Activated CD4-positive, alpha-beta T cell treated with anti-CD3 and anti-CD28 coated beads for 48 hours (primary cell): ENCODE measurements at places on chromosomes 16 and 17.
A peak's percentile ranks its signal among the peaks of the same experiment; 100 is the strongest.

DNA sequence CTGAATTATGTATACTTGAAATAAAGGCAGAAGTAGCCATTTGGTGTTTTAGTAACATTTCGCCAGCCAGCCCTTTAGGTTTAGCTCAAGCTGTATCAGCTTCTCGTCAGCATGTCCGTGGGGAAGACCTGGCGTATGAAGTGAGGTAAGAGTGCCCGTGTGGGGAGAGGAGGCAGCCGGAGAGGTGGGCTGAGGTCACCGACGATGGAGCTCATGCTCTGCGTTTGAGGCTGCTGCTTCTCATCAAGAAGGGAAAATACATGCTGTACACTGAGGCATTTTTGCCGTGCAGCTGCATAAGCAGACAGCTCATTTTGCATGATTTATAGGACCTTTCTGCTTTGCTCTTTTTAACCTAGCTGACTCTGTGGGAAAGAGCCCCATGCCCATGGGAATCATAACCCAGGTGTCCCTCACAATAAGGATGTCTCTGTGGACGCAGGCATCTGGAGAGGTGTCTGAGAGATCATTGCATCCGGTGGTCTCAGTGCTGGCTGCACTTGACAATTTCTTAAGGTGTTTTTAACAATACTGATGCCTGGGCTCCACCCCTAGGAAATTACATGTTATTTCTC lies 179.1 kb downstream of the ABCC12 start:
- no peak for DNase-seq

DNA sequence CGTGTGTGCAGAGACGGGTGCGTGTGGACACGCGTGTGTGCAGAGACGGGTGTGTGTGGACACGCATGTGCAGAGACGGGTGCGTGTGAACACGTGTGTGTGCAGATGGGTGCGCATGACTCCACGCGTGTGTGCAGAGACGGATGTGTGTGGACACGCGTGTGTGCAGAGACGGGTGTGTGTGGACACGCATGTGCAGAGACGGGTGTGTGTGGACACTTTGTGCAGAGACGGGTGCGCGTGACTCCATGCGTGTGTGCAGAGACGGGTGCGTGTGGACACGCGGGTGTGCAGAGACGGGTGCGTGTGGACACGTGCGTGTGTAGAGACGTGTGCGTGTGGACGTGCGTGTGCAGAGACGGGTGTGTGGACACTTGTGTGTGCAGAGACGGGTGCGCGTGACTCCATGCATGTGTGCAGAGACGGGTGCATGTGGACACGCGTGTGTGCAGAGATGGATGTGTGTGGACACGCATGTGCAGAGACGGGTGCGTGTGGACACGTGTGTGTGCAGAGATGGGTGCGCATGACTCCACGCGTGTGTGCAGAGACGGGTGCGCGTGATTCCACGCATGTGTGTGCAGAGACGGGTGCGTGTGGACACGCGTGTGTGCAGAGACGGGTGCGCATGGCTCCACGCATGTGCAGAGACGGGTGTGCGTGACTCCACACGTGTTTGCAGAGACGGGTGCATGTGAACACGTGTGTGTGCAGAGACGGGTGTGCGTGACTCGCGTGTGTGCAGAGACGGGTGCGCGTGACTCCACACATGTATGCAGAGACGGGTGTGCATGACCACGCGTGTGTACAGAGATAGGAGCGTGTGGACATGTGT lies 1.6 kb upstream of the CD7 start:
- no peak for DNase-seq

DNA sequence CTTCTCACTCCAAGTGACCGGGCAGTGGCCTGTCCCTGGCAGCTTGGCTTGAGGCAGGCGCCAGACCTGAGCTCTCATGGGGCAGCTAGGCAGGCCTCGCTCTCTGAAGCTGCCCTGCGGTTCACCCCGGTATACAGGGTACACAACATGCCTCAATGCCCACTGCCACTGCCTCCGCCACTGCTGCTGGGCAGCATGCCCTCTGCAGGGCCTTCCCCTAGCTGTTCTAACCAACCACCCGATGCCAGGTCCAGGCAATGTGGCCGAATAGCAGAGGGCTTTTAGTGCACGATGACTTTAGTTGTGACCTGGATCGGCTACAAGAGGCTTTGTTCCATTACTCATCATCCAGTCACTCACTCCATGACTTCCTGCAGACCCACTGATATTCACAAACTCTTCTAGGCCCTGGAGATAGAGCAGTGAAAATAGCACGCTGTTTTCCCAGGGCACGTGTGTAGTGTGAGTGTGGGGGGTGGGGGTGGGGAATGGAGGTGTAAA lies 19.7 kb downstream of the CDC42EP4 start:
- DNase-seq: no peak

DNA sequence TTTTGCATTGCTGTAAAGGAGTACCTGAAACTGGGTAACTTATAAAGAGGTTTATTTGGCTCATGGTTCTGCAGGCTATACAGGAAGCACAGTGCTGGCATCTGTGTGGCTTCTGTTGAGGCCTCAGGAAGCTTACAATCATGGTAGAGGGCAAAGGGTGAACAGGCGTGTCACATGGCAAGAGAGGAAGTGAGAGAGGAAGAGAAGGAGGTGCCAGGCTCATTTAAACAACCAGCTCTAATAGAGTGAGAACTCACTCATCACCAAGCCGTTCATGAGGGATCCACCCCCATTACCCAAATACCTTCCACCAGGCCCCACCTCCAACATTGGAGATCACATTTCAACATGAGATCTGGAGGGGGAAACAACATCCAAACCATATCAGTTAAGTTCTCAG lies 16.4 kb upstream of the CLEC19A start:
- DNase-seq: no peak

- DNase-seq: no peak
Observed at GRCh38 chr17:51154176-51154575, 817 bp downstream of the NME1 start.

DNA sequence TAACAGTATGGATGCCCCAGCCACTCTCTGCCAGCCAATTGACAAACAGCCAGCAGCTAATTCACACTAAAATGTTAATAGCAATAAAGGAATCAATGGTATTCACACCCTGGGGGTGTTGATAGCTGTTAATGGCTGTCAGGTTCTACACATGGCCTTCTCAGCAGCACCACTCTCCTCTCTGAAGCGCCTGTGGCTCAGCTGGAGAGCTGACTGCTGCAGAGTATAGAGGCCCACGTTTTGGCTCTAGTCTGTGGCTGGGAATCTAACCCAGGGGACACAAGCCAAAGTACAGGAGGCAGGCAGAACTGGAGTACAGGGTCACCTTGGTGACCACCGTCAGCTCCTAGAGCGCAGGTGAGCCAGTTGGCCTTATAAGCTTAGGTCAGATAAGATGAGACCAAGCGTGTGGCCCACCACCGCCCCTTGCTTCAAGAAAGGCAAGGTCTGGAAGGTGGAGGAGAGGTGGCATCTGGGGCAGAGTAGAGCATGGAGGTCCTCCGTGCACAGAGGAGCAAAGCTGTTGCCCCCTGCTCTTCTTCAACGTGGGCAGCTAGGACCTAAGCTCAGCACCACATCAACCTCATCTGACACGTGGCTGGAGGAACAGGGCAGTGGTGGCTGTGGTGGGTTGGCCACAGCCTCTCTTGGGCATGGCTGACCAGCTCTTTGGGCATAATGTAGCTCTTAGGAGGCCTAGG lies 25.4 kb downstream of the CCR7 start:
- DNase-seq: no peak

GRCh38 chr17:75181608-75182318 lies 996 bp downstream of the SUMO2 start:
- peak; percentile 62 for DNase-seq

DNA sequence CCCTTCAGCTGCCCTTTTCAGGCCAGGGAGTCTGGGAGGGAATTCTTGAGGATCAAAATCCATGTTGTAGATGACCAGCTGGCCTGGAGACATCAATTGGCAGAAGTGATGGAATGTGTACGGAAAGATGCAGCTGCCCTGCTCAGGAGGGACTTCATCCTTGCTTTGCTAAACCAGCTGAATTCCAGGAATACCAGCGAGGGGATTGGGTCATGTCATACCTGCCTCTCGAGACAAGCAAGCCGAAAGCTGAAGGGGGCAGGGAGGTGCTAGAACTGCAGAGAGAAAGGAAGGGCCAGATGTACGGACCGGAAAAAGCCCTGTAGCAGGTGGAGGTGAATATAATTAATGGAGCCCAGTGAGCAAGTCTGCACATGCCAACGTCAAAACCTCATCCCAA lies 25.6 kb upstream of the NTN1 start:
- no peak for DNase-seq

DNA sequence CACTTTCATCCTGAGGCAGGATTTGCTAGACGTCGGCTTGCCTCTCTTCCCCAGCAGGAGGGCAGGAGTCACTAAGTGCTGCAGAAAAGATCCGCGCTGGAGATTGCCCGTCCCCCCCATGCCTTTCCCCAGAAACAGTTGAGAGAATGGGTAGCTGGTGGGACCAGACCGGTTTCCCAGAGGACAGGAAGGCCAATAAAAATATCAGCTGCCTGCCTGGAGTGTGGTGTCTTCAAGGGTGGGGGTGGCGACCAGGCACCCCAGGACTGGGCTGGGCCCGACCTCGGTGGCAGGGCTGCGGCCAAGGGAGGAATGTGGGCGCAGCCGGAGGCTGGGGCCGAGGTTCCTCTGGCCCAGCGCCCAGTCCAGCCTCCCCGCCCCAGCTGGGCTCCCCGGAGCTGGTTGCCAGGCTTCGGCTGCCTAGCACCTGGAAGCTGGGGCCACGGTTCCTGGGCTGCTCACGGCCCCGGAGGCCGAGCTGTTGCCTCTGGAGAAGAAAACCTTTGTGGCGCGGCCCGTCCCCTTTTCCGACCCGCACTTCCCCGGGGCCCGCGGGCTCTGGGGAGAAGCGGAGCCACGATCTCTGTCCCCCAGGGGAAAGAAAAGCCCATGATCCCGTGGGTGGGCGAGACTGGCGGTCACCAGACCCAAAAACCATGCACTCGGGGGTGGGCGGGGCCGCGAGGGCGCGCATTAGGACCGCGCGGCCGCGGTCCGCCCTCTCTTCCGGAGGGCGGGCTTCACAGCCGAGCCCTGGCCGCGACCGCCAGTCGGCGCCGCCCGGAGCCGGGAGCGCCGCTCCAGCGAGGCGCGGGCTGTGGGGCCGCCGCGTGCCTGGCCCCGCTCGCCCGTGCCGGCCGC lies at the start of gene TRAF4:
TSS of gene TRAF4 (plus strand) at position 769 of the 861 bp plus-strand sequence. CDS start 102 bp downstream, outside the sequence.
- peak; percentile 85 for DNase-seq

DNA sequence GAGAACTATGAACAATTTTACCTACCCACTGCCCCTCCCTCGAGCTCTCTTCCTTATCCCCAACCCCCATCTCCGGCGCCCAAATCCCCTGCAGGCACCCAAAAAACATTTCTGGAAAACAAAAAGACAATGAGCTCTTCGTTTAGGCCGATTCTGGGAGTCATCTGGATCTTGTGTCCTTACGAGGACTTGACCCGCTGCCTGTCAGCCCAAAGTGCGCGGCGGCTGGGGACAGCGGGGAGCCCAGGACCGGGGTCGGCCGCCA lies 524 bp downstream of the STRADA start:
- DNase-seq: no peak

DNA sequence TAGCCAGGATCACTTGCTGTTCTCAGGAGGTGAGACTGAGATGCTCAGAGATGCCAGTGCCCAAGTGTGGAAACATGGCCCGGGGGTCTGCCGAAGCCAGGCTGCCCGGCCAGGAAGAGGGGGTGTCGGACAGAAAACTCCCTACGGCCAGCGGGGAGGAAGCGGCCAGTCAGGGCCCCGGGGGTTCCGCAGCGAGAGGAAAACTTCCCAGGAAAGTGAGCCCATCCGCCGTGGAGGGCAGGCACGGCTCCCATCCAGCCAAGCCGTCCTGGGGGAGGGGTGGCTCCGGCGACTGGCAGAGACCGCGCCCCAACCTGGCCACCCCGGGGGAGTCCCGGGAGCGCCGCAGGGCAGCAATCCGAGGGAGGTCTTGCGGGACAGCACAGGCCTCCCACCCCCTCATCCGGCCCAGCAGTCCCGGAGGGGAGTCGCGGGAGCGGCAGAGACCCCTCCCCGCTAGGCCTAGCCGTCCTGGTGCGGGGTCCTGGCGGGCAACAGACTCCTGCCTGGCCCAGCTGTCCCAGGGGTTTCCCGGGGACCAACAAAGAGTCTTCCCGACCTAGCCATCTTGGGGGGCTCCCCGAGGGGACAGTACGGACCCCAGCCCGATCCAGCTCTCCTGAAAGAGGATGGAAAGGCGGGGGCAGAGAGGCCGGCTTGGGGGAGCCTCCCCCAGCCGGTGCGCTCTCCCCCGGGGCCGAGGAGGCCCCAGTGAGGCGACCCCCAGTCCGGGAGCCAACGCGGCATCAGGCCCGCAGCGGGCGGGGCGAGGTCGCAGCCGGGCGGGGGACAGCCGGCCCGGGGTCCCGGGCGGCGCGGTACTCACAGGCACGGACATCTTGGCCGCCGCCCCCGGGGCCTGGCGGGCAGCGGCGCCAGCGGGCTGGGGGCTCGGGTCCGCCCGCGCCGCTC lies 13.8 kb upstream of the BCAR1 start:
- DNase-seq: no peak

GRCh38 chr16:88116121-88116520 lies 164.9 kb downstream of the BANP start:
- DNase-seq: no peak

DNA sequence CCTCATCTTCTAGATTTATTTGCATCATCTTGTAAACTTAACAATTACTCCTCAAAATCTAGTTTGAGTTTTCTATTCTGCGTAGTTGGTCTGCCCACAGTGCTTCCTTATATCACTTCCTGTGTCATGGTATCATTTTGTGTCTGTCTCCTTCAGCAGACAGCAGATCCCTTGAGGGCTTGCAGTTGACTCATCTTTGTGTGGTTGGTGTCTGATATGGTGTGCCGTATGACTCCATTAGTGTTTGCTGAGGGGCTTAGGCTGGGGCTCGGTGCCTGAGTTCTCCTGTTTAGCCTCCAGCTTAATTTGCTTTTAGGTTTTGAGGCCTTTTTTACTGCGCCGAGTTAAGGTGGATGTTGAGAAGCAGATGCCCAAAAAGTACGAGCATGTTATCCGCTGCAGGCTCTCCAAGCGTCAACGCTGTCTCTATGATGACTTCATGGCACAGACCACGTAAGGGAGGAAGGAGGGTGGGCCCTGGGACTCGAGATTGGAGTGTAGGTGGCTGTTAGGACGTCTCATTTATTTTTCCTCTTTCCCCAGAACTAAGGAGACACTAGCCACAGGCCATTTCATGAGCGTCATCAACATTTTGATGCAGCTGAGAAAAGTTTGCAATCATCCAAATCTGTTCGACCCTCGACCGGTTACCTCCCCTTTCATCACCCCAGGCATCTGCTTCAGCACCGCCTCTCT lies 16.9 kb downstream of the SRCAP start:
- peak; percentile 57 for DNase-seq

DNA sequence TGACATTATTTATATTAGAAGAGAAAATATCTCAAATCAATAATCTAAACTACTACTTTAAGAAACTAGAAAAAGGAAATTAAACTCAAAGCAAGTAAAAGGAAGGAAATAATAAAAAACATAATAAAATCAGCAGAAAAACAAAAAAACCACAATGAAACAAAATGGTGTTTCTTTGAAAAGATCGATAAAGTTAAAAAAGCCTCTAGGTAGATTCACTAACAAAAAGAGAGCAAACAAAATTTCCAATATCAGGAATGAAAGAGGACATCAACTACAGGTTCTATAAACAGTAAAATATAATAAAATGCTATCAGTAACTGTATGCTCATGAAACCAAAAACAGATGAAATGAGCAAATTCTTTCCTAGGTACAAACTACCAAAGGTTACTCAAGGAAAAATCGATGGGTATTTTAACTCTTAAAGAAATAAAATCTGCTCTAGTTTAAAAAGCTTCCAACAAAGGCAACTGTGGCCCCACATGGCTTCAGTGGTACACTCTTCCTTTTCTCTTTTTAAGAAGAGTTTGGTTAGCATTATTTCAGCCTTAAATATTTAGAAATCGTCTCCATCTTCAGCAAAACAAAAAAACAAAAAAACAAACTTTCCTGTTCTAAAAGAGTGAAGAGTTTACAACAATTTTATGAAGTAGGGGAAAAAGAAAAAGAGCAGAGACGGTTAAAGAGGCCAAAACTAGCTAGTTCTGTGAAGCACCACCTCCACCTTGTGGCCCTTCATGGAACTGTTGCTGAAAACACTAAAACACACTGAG lies 102.2 kb downstream of the TRIM37 start:
- peak; percentile 78 for DNase-seq
